ENCODE measurements at places on chromosomes 2 and 18.

DNA sequence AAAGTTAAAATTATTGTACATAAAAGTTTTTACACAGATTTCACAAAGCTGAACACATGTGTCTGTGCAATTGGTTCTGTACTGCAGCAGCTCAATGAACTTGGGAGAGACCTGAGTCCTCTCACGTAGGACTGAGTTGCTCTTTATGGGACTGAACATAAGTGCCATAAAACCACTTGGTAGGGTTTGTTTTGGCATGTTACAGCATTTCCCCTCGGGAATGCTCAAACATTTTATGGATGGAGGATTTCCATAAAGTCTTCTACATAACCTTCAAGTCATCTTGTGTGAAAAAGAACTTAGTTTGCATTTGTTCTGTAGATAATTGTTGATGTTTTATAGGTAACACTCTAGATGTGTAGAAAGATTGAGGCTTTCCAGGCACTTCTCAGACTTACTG is 15.9 kb downstream of the LYPD6 start:
- no peak for DNase-seq

DNA sequence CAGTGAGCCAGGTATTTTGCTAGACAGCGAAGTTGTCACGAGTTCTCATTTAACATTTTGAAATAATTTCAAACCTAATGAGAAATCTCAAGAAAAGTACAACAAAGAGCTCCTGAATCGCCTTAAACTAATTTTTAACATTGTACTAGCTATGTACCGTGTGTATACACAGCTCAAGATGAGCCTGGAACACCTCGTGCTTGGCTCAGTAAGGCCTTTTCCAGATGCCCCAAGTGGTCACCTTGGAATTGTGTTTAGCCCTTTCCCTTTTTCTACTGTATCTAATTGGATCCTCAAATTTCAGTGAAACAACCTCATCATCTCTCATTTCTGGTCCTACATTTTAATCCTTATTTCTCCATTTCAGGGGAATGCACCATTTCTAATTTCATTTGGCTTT is 7.2 kb downstream of the PTPN4 start:
- no peak for DNase-seq

GRCh38 chr2:68230241-68231060 is 21.9 kb downstream of the PPP3R1 start:
- no peak for DNase-seq

DNA sequence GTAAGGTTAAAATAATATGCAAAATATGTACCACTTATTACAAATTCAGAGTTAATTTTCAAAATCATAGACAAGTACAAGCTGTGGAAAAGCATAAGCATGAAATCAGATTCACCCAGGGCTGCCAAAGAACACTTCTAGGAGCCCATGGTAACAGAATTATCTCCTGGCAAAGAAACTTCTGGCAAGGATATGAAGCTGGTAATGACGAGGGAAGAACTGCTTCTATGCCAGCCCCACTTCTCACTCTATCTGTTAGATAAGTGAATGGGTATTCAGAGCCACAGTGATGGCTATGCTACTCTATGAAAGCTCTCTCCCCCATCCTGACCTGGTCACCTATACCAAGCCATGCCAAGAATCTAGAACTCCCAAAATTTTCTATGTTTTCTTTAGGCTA is 36.9 kb upstream of the PDE1A start:
- no peak for DNase-seq

DNA sequence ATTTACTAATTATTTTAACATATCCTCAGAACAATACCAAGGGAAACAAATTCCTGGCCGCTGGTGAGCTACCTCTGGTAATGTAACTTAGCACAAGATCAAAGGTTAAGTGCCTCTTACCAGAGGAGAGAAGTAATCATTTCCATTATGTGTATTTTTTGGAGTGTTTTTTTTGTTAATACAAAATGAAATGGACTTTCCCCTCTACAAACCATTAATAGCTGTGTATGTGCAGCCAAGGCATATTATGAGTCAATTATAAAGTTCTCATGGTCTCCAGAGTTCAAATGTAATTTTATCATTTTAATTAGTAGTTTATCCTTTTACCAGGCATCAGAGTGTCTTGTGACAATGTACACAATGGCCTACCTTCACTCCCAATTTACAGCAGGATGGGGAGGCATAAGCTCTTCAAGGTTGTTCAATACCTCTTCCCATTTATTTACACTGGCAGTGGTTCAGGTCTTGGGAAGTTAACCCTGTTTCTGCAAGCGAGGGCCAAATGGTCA is 242.2 kb downstream of the TGIF1 start:
- DNase-seq = no peak

GRCh38 chr2:1581965-1582625 is 162.2 kb downstream of the PXDN start:
- DNase-seq = no peak

DNA sequence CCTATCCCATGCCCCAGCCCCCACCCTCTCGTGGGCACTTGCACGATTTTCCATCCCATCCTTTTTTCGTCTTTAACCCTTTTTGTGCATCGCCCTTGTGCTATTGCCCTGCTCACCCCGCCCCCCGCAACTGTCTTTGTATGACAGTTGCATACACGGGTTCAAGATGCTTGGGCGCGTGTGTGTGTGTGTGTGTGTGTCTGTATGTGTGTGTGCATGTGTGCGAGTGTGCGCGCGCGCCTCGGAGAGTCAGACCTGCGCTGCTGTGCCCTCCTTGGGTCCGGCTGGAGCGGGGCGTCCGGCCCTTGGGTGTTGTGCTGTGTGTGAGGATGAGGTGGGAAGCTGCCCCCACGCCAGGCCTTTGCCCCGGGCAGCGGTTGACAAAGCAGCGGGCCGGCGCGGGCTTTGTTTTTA is 230.7 kb downstream of the HAUS1 start:
- no peak for DNase-seq

GRCh38 chr2:26772064-26773001 is 8.2 kb downstream of the SLC35F6 start:
- no peak for DNase-seq

Measured in stimulated activated CD4-positive, alpha-beta T cell treated with anti-CD3 and anti-CD28 coated beads, TNF-alpha, amount 100 ng/mL, for 4 hours (primary cell).